SW480 (cell line): ENCODE measurements at places on chromosomes 7 and 10.
A peak's percentile ranks its signal among the peaks of the same experiment; 100 is the strongest.

- no peak for DNase-seq
Observed at GRCh38 chr10:132806561-132807003, 20.6 kb upstream of the NKX6-2 start.

DNA sequence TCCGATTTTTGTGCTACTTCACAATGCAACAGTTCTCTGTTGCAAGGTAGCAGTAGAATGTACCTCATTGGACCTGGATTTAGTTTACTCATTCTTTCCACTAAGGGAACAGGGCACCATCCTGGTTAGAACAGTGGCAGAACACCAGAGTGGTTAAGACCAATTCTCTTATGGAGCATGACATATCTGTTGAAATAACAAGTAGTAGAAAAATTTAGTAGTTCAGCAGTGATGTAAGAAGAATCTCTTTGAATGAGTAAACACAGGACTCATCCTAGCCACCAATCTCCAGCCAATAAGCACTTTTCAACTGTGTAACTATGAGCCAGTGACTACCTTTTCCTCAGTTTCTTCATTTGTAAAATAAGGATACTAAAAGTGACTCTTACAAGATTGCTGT lies 2.4 kb downstream of the ANKRD22 start:
- no peak for DNase-seq

- no peak for DNase-seq
Observed at GRCh38 chr10:90193240-90193985, 492.0 kb downstream of the KIF20B start.

- no peak for DNase-seq
Observed at GRCh38 chr10:93600446-93601145, 439 bp downstream of the RBP4 start.

GRCh38 chr7:114662002-114662677 lies 247.5 kb downstream of the FOXP2 start:
- DNase-seq, result no peak

DNA sequence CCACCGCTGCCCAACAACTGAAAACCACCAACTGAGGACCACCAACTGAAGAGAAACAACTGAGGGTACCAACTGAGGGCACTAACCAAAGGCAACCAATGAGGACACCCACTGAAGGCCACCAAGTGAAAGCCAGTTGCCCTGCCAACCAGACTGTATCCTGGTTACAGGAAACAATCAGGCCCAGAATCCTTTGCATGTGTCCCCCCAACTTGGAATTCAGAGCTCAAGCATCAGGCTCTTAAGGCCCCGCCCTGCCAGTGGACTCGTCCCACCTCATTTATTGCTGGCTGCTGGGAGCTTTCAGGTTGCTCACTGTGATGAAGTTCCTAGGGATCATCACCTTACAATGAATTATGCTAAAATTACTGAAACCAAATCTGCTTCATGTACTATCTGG lies 76.6 kb upstream of the ABI1 start:
- no peak for DNase-seq

- no peak for DNase-seq
Observed at GRCh38 chr7:135790371-135790977, 41.9 kb upstream of the FAM180A start.

DNA sequence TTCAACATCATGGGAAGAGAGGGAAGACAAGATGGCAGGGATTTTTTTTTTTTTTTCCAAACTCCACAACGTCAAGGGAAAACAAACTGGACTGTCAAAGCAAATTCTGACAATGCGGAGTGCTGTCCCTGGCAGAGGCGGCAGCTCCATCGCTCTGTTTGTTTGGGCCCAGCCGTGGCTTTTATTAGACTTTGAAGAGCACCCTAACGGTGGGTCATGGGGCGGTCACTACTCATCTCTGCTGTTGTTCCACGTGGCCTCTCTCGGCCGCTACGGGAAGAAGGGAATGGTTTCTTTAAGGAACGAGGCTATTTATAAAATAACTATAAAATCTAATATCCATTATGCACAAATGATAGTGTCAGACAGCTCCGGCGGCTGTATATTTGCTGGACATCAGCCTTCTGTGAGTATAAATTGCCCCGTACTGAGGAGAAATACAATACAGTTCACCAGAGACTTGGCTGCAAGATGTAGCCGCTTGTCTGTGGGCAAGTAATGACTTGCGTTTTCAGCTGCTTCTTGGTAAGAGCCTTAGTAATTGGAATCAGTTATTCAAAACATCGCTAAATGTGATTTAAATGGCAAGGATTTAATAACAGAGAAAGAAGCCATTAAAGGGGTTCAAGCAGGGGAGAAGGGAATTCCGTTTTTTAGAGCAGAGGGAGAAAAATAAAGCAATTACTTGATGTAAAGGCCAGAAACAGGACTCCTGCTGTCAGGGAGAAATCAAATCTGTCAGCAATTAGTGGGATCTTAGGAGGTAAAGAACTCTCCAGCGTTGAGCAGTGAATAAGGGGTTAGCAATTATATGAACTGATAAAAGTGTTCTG lies 61.7 kb upstream of the RAB11FIP2 start:
- no peak for DNase-seq

DNA sequence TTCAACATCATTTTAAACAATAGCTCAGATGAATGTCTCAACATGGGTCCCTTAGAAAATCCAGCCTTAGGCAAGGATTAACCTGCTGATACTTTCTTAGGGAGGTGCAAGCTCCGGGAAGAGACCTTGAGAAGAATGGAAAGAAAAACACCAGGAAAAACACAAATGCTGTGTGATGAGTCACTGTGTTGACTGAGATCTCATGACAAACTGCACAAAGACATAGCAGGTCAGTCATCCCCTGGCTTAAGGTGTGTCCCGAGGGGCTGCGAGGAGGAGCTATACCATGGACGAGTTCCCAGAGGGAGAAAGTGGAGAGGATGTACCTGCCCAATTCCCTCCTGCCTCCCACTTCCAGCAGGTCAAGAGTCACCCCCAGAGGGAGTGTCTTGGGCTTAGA lies 98.0 kb downstream of the TEX36 start:
- no peak for DNase-seq

- no peak for DNase-seq
Observed at GRCh38 chr7:127751490-127752448, 99.8 kb downstream of the SND1 start.

DNA sequence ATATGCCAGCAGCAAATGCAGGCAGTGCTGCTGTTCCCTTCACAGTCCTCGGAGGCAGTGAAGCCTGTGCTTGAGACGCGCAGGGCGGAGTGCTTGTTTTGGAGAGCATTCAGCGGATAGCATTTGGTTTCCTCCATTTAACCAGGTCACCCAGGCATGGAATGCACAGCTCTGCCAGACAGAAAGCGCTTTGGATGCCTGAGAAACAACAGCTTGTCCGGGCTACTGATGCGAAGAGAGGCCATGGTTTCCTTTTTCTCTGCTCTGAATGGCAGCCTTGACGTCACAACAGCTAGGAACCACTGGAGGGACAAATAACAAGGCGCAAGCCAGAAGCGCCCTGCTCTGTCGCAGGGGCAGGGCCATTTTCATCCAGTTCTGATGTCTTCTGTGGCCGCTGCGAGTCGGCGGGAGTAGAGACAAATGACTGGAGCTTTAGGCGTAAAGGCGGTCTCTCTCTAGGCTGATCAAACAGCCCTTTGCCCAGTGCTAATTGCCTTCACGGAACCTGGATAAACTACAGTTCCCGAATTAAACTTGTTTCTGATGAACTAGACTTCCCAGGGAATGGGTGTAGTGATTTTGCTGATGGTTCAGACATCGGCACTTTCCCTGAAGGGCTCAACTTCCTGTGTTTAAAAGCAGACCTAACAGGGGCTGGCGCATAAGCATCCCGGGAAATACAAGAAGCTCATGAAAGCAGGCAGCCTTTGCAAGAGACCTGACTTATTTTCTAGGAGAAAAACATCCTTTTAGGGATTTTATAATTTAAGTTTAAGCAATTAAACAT lies 187.6 kb upstream of the KLF14 start:
- DNase-seq, result peak; percentile 69

- no peak for DNase-seq
Observed at GRCh38 chr7:115078851-115079250, 157.0 kb downstream of the MDFIC start.

GRCh38 chr7:158015403-158016179 lies 572.0 kb downstream of the PTPRN2 start:
- no peak for DNase-seq

DNA sequence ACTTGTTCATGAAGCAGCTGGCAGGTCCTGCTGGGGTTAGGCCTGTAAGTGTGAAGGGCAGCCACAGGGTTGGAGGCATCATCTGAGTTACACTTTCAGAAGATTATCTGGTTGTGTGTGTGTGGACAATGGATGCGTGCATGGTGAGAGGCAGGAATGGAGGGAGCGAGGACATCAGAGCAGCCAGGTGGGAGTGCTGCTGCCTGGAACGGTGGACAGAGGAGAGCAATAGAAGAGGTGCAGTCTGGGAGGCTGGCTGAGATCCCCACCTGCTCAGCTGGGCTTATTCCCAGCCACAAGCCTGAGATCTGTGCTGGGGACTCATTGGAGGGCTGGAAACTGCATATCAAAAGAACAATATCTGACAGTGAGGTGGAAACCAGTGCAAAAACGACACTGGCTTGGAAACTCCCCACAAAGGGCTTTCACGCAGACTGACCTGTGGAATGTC lies 17.9 kb downstream of the ZNF488 start:
- DNase-seq, result no peak

DNA sequence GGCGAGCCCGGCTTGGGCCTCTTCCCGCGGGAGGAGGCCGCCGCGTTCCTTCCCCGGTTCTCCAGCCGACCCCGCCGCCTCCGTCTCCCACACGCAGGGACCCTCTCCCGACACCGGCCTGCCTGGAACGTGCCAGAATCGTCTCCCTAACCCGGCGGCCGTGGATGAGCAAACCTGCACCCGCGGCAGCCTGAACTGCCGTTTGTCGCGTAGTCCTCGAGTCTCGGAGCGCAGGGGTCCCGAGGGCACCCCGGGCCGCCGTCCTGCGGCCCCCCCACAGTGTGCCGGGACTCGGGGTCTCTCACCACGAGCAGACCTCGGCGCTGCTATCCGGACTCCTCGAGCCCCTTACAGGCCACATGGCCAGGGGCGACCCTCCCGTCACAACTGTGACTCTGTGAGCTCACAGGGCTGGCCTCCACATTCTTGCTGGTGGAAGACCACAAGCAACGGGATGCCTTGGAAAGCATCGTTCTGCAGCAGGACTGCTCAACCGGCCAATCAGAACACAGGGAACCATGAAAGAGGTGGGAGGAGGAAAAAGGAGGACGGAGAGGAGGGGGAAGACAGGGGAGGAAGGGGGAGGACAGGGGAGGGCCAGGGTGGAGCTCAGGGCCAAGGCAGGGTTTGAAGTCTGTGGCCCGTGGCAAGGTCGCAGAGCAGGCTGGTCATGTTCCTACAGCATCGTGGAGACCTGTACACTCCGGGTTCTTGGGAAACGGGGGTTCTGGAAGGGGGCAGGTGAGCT lies 276.9 kb downstream of the DNAJB6 start:
- no peak for DNase-seq

GRCh38 chr10:129165076-129165720 lies 301.8 kb upstream of the MGMT start:
- DNase-seq, result no peak
